ENCODE measurements at places on chromosomes 12 and 14.
A peak's percentile ranks its signal among the peaks of the same experiment; 100 is the strongest.

GRCh38 chr14:69540654-69541335, 33.9 kb downstream of the CCDC177 start:
- DNase-seq: no peak

- no peak for DNase-seq
Measured at GRCh38 chr12:60333461-60333860, 737.6 kb downstream of the SLC16A7 start.

GRCh38 chr12:117013726-117014125, 85.5 kb downstream of the TESC start:
- DNase-seq: no peak

DNA sequence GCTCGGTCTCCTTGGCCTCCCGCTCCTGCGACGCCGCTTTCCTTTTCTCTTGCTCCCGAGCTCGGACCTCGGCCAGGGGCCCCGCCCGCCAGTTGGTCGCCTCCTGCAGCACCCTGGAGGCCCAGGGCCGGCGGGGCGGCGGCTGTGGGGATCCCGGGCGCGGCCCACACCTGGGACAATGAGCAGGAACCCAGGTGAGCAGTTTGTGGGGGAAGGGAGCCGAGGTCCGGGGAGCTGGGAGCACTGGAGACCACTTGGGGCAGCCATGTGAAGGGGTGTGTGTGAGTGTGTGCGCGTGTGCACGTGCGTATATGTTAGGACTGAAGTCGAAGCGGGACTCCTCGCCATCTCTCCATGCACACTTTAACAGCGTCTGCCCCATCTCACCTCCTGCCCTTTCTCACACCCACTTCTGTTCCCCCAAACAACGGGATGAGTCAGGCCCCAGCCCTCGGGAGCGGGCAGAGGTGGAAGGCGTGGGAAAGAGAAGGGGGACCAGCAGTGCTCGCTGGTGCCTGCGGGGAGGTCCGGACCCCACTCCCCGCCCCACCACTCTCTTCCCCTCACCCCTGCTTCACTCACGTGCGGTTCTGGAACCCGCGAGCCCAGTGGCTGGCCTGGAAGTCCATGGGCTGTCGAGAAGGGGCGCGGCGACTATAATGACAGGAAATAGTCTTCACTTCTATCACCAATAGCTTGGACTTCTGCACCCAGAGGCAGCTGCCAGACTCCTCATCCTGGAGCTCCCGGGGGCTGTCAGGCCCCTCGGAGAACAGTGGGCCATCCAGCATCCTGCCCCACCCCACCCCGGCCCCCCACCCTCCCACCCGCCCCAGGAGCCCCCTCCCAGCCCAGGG, 450 bp downstream of the DDN start:
- DNase-seq: peak; percentile 63

DNA sequence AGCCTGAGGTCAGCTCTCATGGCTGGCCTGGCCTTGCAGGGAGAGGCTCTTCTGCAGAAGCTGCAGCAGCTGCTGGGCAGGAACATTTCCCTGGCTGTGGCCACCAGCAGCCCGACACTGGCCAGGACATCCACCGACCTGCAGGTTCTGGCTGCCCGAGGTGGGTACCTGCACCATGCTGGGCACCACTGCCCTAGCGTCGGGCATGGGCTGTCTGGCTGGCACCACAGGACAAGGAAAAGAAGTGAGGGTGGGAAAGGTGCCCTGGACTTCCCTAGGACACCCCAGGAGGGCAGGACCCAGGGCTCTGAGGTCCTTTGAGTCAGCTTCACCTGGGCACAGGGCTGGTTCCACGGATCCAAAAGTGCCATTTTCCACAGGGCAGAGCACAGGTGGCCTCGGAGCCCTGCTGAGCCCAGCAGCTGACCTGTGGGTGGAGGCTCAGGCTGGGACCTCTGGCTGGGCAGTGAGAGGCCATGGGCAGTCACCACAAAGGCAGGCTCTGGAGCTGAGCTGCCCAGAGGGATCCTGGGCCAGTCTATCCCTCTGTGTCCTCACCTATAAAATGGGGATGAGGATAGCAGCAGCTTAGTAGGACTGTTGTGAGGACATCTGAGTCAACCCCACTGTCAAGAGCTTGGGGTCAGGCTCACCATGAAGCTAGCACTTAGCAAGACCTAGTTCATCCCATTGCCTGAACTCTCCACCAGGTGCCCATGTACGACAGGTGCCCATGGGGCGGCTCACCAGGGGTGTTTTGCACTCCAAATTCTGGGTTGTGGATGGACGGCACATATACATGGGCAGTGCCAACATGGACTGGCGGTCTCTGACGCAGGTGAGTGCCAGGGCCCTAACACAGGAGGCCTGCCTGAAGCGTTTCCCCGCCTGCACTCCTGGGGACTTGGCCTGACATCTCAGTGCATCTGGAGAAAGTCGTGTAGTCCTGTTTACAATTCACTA, 4.9 kb downstream of the PLD4 start:
- no peak for DNase-seq

- no peak for DNase-seq
Measured at GRCh38 chr12:132323171-132324010, 6.0 kb downstream of the GALNT9 start.

DNA sequence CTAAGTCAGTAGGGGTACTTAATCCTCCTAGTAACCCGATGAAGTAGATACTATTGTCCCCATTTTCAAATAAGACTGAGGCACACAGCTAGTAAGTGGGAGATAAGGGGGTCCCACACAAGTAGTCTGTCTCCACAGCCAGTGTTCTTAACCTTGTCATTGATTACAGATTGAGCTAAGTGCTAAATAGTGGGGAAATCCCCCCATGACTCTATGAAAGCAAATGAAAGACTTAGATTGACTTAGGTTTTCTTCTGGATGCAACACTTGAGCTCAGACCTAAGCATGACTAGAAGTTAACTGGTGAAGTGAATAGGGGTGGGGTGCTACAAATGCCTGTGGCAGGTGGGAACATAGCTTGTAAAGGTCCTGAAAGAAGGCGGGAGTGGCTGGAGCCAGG, 73.8 kb downstream of the SYNE2 start:
- DNase-seq: no peak

DNA sequence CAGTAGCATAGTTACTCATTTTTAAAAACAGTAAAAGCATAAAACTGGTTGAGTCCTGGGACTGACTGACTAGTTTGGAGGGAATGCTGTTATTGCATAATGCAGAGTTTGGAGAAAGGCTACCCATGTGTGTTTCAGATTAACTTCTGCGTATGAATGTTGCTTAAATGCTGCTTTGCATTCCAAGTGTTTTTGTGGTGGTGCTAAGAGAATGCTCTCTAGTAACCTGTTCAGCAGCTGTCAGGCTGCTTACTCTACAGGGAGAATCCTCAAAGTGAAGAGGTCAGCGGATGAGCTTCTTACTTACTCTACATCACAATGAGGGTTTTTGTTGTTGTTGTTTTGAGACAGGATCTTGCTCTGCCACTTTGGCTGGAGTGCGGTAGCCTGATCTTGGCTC, 4.3 kb downstream of the DLST start:
- peak; percentile 87 for DNase-seq

DNA sequence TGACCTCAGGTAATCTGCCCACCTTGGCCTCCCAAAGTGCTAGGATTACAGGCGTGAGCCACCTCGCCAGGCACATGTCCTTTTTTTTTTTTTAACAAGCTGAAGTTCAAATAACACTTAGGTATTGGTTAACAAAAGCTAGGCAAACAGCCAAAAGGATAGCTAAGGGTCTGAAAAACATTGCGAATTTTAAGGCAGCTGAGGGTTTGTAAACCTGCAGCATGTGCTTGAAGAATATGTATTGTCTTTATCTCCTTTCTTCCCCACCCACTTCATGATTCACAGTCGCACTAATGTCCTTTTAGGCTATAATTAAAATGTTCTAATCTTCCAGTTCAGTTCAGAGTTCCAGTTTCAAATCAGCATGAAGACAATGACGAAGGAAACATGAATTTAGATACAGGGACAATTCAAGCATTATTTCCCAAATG, 30.1 kb upstream of the CERS5 start:
- DNase-seq: no peak

GRCh38 chr12:113231235-113232088, 10.2 kb downstream of the TPCN1 start:
- DNase-seq: no peak

- no peak for DNase-seq
Measured at GRCh38 chr12:123042833-123043232, 62.4 kb downstream of the ARL6IP4 start.

- DNase-seq: no peak
Measured at GRCh38 chr12:122961531-122962329, 4.5 kb downstream of the ABCB9 start.

GRCh38 chr12:777550-778047, 25.2 kb downstream of the WNK1 start:
- no peak for DNase-seq

- no peak for DNase-seq
Measured at GRCh38 chr14:71621276-71621675, 311.0 kb upstream of the RGS6 start.

DNA sequence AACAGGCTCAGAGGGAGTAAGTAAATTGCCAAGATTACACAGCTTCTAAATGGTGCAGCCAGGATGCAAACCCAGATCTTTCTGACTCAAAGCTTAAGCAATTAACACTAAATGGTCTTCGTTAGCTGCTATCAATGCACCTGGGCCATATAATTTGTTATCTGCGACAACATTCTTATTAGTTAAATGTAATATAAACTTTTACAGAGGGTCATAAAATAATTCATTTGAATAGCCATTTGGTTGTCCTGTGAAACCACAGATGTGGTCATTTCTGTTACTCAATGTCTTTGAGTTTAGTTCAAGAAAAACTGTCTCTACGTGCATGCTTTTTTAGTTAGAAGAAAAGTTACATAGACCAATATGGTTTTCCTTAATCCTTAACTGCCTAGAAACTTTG, 22.1 kb upstream of the NAP1L1 start:
- no peak for DNase-seq

GRCh38 chr14:24098229-24098926, 4.3 kb downstream of the PCK2 start:
- no peak for DNase-seq

GRCh38 chr12:96986883-96987523, 79.9 kb downstream of the NEDD1 start:
- peak; percentile 39 for DNase-seq

DNA sequence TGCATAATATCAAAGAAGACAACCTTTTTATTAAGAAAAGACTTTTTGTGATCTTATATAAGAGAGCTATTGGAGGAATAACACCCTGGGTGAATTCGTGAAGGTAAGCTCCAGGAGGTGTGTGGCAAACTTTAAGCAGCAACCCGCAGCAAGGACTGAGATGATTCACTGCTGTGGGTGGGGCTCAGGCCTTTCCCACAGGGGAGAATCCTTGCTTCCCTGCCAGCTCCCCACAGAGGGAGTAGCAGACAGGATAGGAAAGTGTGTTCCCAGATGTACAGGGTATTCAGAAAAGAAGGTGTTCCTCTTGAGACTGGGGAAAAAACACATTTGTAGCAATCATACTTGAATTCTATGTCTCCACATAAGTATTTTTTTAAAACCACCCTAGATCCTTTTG, 9.2 kb downstream of the NDUFA12 start:
- DNase-seq: peak; percentile 23

DNA sequence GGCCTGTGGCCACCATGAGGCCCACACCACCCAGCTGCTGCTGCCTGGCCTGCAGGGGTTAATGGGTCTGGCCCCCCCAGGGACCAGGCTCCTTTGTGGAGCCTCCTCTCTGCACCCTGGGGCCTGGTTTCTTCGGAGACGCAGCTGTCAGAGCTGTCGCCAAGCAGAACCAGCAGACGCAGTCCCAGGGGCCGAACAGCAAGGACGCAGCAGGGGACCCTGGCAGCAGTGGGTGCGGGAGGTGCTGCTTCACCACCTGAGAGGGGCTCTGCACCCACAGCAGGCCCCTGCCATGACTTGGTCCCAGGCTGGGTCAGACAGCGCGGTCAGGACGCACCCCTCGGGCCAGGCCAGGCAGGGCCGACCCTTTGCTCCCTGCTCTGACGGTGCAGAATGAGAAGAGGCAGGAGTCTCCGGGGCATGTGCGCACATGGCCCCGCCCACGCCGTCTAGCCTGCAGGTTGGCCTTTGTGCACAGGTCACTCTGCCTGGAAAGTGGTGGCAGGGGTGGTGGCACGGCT, 30.5 kb downstream of the JAG2 start:
- DNase-seq: no peak

DNA sequence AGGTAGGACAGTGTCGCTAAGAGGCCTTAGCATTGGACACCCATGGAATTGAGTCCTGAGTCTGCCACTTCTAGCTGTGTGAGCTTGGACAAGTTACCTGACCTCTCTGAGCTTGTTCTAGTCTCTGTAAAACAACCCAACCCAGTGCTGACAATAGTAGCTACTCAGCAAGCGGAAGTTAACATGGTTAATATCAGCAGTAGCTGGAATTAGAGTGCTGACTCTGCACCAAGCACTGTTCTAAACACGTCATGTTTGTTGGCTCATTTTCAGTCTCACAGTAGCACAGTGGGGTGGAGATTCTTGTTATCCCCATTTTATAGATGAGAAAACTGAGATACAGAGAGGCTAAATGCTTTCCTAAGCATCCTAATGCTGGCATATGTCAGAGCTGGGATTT, 47.5 kb upstream of the RIN3 start:
- DNase-seq: no peak

- peak; percentile 39 for DNase-seq
Measured at GRCh38 chr12:91926848-91927247, 218.8 kb downstream of the BTG1 start.

- DNase-seq: no peak
Measured at GRCh38 chr12:76746516-76746915, 17.4 kb upstream of the ZDHHC17 start.

- no peak for DNase-seq
Measured at GRCh38 chr12:52019113-52019770, 12.5 kb downstream of the TAMALIN start.

GRCh38 chr12:121239351-121240061, 29.6 kb downstream of the P2RX4 start:
- no peak for DNase-seq

DNA sequence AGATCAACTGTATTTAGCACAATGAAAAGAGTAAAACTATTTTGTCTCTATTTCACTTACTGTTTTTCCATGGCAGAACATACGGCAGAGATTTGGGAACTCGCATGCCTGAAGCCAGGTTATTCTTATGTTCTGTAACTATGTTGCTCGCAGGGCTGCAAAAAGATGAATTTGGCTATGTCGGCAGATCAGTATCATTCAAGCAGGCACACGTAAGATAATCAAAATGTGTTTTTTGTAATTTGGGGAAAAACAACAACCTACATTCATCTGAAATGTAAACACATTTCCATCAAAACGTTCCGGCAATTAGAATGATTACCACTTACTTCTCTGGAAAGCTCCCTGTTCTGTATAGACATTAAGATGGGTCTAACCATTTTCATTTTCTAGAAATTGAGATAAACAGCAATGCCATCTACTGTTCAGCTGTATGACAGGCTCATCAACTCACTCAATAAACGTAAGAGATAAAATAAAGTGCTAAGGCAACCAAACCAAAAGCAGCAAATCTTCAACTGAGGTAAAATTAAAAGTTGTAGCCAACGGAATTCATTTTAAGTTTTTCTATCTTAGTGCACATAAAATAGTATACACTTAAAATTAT, 13.0 kb downstream of the GTSF1 start:
- no peak for DNase-seq

DNA sequence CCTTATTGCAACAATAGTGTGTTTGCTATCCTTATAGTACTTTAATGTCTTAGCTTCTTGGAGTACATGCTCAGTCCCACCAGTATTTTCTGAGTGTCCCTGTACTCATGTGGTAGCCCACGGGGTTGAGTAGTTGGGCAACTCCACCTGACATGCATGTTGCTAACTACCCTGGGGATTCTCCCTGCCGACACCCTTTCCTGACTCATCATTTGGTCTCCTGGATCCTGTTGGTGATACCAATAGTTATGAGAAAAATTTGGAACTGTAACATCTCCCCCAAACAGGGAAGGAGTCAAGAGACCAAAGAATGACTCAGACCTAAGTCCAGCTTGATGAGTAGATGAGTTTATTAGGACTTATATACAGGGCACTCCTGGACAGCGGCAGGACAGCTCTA, 101.6 kb downstream of the BRMS1L start:
- no peak for DNase-seq
